NCI-H2029 (cell line): ENCODE measurements at places on chromosomes 3 and 15.
A peak's percentile ranks its signal among the peaks of the same experiment; 100 is the strongest.

DNA sequence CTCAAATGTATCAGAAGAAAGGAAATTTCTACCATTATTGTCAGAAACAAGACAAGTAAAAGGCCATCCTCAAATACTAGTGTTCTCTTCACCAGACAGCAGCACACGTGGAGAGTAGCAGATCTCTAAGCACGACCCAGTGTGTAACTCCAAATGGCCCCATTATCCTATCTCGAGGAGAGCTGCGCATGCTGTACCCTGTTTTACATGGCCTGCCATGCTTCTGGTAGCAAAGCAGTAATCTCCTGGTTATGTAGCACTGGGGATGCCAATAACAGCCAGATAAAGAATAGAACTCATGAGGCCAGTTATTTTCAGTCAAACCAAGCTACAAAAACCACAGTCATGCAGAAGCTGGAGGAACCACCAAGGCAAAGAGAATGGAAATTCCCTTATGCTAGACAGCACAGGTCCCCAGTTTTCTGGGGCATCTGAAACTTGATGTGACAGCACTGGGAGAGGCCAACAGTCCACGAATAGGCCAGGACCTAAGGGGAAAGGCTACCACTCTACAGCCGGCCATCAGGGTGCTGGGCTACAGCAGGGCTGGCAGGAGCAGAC is 73.0 kb downstream of the LIPC start:
- DNase-seq, result no peak

- no peak for DNase-seq
Observed at GRCh38 chr15:62962101-62962995, 80.2 kb upstream of the TPM1 start.

DNA sequence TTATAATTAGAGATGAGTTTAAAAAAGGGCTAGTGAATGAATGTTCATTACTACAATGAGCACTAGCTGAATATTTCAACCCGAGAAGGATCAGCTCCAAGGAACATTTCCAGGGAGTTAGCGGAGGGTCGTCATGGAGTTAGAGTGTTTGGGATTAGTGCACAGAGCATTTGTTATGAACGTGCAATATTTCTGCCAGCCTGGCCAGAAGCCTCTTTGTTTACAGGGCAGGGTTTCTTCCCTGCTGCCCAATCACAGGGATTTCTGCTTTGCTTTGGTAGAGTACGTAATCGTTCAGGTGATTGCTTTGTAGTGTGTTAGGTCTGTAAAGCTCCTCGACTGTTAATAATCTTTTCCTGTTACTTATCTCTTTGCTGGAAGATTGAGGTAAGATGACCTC is 5.9 kb downstream of the CGNL1 start:
- DNase-seq, result no peak

- no peak for DNase-seq
Observed at GRCh38 chr3:110677506-110677905, 394.1 kb upstream of the NECTIN3 start.

- no peak for DNase-seq
Observed at GRCh38 chr15:79629687-79630086, 197.6 kb downstream of the MINAR1 start.

DNA sequence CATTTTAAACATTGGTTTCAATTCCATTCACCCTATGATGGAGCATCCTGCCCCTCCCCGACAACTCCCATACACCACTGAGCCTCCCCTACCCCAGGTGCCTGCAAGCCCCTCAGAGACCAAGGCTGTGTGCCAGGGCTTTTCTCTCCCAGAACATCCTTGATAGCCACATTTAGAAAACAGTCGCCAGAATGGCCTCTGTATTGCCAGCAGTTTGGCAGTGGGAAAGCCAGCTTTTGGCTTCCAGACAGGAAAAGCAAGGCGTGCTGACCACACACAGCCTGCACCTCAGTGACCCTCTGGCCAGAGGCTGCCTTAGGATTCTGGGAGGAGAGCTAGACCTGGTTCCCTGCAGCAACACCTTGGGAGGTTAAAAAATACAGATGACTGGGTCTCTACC is 18.2 kb upstream of the HRH1 start:
- no peak for DNase-seq

- DNase-seq, result no peak
Observed at GRCh38 chr3:115361806-115362205, 214.7 kb upstream of the ZBTB20 start.

DNA sequence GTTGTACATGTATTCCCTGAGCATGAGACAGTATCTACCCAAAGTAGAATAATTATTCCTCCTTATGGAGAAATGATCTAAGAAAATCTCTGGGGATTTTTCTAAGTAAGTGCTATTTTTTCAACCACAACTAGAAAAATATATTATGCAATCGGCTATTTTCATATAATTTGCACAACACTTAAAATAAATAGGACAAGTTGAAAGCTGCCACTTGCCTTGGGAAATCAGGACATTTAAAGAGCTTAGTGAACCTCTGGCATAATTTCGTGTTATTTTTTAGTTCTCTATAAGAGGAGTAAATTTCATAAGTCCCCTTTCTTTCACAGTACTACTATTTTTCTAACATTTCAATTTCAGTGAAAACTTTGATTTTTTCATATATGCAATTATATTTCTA is 672.1 kb downstream of the OTOL1 start:
- DNase-seq, result no peak

DNA sequence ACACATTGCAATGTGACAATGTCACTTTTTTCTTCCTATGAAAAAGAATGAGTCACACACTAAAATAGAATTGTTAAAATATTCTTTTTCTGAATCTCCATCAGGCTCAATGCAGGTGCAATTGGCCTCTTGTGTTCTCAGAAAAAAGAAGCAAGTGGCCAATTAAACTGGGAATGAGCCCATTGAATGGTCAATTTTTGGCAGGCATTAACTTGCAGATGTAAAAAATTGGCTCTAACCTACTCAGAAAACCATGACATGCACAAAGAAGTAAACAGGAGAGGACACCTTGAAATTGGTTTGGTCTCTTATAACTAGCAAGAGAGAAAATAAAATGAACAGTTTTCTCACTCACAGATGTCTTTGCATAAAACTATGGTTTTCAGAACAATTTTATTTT is 820.8 kb downstream of the TBL1XR1 start:
- peak; percentile 45 for DNase-seq

DNA sequence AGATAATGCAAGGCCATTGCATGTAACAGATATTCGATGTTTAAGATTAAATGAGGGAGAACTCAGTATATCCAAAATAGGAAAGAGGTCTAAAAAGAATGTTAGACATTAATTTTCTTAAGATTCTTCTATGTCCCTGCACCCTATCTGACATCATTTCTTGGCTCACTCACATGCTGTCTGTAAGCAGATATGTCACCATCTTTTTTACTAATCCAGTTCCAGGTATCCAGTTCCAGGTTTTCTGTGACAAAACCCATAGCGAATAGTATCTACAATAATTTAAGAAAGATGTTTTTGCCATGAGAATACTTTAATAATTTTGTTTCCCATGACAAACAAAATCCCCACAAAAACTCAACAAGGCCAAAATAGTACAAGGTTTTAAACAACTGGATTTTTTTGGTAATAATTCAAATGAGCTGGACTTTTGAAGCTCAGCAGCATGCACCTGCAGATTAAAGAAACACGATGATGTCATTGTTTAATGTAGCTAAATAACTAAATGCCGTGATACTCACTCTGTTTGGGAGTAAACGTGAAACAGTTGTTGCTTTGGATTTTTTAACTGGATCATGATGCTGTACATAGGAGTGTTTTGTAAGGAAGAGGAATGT is 867.6 kb downstream of the EPHA3 start:
- no peak for DNase-seq

DNA sequence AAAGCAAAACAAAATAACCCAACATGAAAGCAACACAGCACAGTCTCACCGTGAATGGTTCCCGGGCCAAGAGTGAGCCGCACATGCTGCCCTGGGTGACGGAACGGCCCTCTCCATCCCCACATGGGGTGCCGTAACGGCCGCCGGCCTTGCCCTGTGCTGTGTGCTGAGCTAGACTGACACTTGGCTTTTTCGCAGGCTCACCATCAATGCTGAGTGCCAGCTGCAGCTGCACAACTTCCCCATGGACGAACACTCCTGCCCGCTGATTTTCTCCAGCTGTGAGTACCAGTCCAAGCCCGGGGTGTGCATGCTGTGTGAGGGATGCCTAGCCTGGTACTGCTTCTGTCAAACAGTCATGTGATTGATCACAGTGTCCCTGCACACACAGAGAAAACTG is 357.6 kb downstream of the GABRG3 start:
- DNase-seq, result no peak

- DNase-seq, result no peak
Observed at GRCh38 chr3:53824795-53825194, 21.4 kb downstream of the CHDH start.

- DNase-seq, result no peak
Observed at GRCh38 chr3:36480911-36481648, 100.8 kb downstream of the STAC start.

DNA sequence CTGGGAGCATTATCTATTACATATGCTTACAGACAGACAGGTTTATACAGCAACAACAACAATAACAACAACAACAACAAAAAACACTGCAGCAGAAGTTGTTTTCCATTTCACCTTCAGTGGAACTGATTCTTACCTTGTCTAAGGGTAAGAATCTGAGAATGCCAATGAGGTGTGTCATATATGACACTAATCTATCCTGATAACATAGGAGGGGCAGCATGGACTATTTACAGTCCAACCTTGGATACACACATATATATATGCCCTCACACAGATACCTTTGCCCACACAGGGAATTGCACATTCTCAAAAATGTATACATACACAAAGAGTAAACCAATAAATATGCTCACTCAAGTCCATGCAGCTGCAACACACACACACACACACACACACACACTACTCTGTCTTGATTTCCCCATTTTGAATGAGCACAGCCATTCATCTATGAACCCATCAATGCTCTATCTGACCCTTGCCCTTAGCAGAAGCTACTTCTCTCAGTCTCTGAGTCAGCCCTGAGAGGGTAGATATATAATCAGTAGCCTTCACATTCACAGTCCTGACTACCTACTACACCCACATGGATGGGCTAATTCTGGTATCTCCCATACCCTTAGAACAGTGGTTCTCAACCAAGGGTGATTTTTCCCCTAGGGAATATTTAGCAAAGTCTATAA is 9.7 kb upstream of the TRANK1 start:
- DNase-seq, result no peak

GRCh38 chr3:31102196-31102879 is 207.9 kb upstream of the GADL1 start:
- no peak for DNase-seq
